Anterior cingulate cortex (tissue), 58 donors: ENCODE measurements at places on chromosomes 6 and 20.

- DNase-seq: no peak
Measured at GRCh38 chr20:37956107-37956585, 53.2 kb downstream of the VSTM2L start.

DNA sequence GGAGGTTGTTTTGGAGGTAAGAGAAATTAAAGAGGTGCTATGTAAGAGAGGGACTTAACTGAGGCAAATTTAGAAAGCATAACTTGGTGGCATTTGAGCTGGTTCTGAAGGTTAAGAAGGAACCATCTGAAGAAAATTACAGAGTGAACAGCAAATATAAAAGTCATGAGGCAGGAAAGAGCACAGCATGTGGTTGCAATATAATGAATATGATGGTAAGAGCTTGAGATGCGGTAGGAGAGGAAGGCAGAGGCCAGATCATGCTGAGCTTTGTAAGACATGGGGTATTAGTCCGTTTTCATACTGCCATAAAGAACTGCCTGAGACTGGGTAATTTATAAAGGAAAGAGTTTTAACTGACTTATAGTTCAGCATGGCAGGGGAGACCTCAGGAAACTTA is 279.1 kb downstream of the UTRN start:
- no peak for DNase-seq

DNA sequence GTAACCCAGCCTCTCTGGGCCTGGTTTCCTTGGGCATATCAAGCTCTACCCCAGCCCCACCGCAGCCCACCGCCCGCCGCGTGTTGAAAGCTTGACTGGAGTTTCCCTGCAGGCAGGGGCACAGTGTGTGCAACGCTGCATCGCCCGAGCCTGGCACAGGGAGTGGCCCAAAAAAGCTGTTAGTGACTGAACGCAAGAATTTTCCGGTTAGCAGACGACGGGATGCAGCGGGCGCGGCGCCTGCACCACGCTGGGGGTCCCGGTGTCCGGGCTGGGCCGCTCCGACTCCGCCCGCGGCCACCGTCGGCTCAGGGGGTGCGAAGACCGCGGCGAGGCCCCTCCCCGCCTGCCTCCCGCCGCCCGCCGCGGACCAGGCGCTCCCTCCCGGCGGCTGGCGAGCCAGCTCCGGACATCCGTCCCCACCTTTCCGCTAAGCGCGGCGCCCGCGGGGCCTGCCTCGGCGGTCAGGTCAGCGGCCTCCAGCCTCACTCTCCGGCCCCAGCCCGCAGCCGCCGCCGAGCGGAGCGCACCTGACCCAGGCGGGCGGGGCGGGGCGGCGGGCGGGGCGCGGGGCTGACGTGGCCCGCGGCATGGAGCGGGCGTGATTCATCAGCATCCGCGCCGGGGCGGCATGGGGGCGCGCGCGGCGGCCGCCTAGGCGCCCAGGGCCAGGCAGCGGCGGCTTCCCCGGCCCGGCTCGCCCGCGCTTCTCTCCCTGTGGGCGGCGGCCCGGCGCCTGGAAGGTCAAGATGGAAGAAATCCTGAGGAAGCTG is at the start of gene ARFGEF3:
Gene ARFGEF3, plus strand, starts transcription at position 602 of the 773 bp plus-strand sequence. Its CDS starts 148 bp downstream, at position 750.
- DNase-seq: peak; percentile 71

GRCh38 chr6:138517635-138518034 is 18.3 kb upstream of the NHSL1 start:
- DNase-seq: no peak

DNA sequence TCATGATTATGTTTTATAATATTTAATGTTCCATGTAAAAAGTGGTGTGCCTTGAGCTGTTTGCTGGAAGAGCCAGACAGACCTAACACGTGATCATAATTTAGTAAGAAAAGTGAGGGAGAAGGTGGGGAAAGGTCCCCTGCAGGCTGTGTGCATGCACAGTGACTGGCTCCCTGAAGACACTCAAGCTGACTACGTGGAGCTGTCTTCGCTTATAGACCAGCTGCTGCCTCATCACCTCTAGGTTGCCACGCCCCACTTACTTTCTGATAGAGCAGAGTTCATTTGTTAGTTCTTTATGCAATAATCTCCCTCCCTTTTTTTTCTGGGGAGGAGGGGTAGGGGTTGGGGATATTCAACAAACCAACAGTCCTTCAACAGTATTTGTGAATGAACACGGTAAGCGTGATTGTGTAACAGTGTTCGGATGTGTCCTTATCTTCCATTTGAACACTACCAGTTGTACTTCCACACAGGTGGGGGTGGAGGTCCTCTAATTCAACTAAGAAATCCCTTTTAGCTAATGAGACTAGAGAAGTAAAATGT is 157.3 kb downstream of the BACH2 start:
- DNase-seq: no peak

- DNase-seq: no peak
Measured at GRCh38 chr6:129542705-129543104, 167.3 kb downstream of the ARHGAP18 start.

DNA sequence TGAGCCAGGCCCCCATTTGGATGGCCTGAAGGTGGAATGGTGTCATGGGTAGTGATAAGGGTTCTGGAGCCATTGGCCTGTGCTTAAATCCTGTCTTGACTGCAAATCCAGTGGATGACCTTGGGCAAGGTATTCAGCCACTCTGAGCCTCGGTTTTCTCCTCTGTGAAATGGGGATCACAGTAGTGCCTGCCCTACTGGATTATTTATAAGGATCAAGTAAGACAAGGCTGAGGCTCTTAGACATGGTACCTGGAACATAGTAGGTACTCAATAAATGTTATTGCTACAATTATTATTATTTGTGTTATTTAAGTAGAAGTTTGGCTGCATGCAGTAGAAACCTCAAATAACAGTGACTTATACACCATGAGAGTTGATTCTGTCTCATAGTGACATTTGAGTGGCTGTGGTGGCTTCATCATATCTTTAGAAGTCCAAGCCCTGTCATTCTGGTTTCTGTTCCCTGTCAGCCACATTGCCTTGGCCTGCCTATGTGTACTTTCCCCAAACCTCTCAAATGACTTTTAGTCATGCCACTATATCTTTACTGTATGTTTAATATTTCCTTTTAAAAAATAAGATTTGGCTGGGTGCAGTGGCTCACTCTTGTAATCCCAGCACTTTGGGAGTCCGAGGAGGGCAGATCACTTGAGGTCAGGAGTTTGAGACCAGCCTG is 37.6 kb upstream of the CHMP4B start:
- no peak for DNase-seq

- no peak for DNase-seq
Measured at GRCh38 chr6:83138758-83139157, 54.3 kb downstream of the PGM3 start.

DNA sequence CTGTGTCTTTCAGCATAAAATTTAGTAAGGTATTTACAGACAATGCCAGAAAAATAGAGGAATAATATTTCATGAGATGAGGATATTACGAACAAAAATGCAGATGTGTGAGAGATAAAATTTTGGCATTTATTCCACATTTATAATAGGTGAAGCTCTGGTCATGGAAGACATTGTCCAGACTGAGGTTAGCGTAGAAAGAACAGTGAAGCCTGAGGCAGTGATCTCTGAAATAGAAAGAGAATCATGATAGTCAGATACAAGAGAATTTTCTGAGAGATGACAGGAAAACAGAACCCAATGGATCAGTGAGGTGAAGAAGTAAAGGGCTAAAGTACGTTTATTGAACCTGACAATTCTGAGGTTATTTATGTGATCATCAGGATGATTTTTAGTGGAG is 1155.9 kb upstream of the GJE1 start:
- no peak for DNase-seq

DNA sequence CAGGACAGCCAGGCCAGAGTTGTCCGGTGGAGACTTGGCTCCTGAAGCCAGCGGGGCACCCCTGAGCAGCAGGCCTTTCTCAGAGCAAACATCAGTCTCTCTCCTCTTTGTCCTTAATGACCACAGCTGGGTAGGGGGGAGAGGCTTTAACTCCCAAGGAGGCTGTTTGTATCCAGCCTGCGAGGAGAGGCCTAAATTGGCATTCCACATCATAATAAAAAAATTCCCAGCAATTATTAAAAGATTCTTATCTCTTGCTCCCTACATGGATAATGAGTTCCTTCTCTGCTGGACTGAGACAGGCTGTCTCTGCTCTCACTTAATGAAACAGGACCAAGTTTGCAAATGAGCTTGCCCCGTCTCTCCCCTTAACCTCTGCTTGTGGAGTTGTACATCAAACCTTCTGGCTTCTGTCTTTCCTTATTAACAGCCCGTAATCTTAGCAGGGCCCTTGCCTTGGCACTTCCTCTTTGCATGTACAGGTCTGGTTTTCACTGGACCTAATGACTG is 838.2 kb downstream of the MAFB start:
- no peak for DNase-seq

DNA sequence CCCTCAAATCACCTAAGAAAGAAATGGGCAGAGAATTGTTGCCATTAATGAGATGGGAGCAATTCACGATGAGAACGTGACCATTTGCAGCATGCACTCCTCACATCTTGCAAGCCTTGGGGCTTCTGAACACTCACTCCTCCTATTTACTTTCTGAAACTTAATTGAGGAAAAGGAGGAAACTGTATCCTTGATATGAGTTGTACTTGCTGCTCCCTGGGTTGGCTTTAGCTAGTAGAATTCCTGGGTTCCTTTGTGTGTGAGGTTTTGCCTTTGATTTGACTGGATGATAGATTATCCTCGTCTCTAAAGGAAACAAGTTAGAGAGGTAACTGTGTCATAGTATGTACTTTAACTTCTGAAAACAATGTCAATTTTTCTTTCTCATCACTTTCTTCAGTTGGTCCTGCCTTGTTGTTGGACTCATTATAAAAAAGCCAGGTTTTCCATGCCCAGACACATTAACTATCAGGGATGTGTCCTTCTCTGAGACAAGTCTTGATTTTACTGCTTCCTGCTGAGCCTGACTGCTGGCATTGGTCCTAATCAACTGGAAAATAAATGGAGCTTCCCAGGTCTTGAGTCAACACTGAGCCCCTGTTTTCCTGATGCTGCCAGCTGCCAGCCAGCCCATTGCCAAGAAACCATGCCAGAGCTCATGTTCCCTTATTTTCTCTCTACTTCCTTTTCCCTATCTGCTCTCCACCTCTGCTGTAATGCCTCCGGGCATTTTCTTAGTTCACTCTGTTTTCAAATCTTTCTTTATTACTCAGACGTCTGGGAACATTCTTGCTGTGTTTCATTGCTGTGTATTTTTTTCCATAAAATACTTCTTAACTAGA is 6.0 kb upstream of the MRAP2 start:
- DNase-seq: no peak

GRCh38 chr6:159758031-159759001 is 3.5 kb upstream of the ACAT2 start:
- no peak for DNase-seq
